Activated T-helper 9 cell treated with anti-CD3 and anti-CD28 coated beads, Interleukin-2, amount 50 U/mL, for 16 hours (primary cell): ENCODE measurements at places on chromosomes 4 and X.

DNA sequence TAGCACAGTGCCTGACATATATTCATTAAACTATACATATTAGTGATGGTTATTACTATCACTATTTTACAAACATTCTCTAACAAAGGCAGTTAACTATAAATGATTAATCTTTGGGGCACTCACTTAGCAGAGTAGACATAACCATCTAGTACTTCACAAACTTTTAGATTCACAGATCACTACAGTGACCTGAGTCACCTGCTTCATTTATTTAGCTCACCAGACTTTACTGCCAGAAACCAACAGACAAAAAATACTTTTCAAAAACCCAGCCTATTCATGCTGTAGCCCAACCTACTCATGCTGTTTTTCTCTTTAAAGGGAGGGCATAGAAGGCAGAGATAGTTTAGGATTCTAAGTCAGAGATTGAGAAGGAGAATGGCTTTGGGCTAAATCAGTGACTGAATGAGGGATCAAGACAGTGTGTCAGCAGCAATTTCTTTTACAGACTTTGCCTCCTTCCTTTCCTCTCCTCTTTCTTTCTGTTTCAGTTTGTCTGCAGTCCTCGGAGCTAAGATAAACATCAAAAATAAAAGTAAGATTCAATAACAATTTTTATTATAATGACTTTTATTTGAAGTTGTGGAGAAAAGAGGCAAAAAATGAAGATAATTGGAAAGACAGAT lies 34.7 kb upstream of the PDE5A start:
- no peak for DNase-seq

- DNase-seq: no peak
Observed at GRCh38 chr4:82823062-82823461, 24.5 kb upstream of the SCD5 start.

DNA sequence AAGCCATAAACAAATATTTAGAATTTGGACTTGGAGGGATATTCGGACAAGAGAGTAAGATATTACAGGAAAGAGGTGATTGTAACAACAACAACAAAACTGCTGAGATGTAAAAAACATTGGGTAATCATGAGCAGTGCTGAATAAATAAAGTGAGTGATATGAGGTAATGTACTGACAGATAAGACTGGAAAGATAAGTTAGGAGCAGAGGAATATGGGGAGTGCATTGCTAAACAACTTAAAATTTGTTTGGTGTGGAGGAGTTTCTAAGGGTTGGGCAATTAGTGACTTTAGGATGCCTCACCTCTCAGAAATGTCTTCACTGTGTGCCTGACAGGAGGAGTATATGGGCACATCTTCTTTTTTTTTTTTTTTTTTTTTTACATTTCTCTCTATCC lies 637.8 kb upstream of the GRIA3 start:
- DNase-seq: no peak

DNA sequence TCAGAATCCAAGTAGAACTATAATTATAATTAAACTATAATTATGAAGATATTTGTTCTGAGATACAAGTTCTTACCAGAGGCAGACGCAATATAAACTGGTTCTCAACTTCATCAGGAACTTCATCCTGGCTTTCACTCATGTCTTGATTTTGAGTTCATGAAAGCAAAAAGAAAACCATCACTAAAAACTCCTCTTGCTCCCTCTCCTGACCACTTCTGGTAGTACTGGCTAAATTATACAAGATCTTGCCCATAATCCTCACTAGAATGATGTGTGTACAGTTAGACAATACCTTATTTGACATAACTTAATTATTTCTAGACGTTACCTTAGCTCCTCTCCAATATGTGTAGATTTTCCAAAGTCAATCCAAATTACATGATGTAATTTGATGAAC lies 3.7 kb downstream of the TAF7L start:
- DNase-seq: no peak

- no peak for DNase-seq
Observed at GRCh38 chr4:25863347-25863784, 578 bp upstream of the SEL1L3 start.

- no peak for DNase-seq
Observed at GRCh38 chr4:10237131-10237530, 120.5 kb upstream of the WDR1 start.

- DNase-seq: no peak
Observed at GRCh38 chr4:142278171-142278570, 567.9 kb downstream of the INPP4B start.

DNA sequence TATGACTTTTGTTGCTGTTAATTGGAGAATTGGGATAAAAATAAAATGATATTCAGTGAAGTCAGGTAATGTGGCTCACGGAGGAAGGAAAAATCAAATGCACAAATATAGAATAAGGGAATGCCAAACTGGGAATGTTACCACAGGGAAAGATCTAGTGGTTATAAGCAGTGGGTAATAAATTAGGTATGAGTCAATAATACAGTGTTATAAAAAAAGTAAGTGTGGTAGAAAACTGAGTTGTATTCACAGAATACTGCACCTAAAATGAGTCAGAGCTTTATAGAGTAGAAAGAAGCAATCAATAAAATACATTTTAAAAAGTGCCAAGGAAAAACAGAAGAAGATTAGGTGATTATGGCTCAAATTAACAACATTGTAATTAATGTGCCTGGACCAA lies 34.5 kb downstream of the INTS12 start:
- no peak for DNase-seq
